IPS DF 6.9 (cell line): ENCODE measurements at places on chromosomes 7 and 10.

DNA sequence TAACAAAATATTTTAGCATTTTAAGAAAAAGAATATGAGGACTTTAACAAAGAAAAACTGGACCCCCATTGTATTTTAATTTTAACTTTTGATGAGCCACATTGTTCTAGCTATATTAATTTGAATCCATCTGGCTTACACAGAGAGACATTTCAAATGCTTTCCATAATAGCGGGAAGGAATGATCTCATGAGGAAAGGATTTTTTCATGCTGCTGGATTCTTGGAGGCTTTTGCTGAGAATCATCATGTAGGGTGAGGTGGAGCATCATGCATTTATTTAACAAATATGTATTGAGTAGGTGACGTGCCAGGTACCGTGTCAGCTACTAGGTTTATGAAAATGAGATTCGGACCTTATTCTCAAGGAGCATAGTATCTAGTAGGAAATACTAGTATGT lies 1006.3 kb downstream of the SORCS1 start:
- H3K4me3 ChIP-seq: no peak overlapping the region
- H3K27ac ChIP-seq: no peak overlapping the region
- no peaks in the 10 kb centered on the region for H3K27me3 ChIP-seq
- H3K4me1 ChIP-seq: no peaks in the 10 kb centered on the region
- no peaks in the 10 kb centered on the region for H3K36me3 ChIP-seq
- no peak for DNase-seq

DNA sequence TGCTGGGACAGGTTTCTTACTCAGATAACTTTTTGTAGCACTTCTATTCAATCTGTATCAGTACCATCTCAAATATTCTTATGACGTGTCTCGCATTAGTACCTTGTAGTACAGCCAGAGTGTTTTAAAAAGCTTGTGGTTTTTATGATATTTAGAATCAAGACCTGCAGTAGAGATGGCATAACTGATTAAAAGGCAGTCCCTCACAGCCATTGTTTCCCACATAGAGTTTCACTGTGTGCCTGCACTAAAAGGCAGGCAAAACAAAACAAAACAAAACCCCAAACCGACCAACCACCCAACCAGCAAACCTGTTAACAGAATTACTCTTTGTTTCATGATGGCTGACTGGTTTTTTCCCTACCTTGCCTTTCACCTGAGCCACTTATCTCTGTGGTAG lies 221.3 kb upstream of the DGKB start:
- no peaks in the 10 kb centered on the region for H3K4me1 ChIP-seq
- no peak for DNase-seq
- no peak overlapping the region for H3K4me3 ChIP-seq
- H3K36me3 ChIP-seq: no peaks in the 10 kb centered on the region

- H3K4me1 ChIP-seq: peaks cover 3% of the 10 kb centered on the region; the same call in 1 of the 2 replicates
- no peak overlapping the region for H3K4me3 ChIP-seq
- H3K27me3 ChIP-seq: no peaks in the 10 kb centered on the region
- H3K36me3 ChIP-seq: no peaks in the 10 kb centered on the region
- H3K27ac ChIP-seq: no peak overlapping the region
Observed at GRCh38 chr10:7886056-7886455, 67.8 kb downstream of the TAF3 start.

- no peaks in the 10 kb centered on the region for H3K36me3 ChIP-seq
- no peaks in the 10 kb centered on the region for H3K27me3 ChIP-seq
- no peak for DNase-seq
Observed at GRCh38 chr7:70135656-70136055, 537.4 kb downstream of the AUTS2 start.

GRCh38 chr10:69445041-69445440 lies 6.2 kb upstream of the TSPAN15 start:
- DNase-seq: no peak
- no peaks in the 10 kb centered on the region for H3K36me3 ChIP-seq
- H3K4me3 ChIP-seq: no peak overlapping the region
- no peaks in the 10 kb centered on the region for H3K4me1 ChIP-seq
- no peak overlapping the region for H3K27ac ChIP-seq

DNA sequence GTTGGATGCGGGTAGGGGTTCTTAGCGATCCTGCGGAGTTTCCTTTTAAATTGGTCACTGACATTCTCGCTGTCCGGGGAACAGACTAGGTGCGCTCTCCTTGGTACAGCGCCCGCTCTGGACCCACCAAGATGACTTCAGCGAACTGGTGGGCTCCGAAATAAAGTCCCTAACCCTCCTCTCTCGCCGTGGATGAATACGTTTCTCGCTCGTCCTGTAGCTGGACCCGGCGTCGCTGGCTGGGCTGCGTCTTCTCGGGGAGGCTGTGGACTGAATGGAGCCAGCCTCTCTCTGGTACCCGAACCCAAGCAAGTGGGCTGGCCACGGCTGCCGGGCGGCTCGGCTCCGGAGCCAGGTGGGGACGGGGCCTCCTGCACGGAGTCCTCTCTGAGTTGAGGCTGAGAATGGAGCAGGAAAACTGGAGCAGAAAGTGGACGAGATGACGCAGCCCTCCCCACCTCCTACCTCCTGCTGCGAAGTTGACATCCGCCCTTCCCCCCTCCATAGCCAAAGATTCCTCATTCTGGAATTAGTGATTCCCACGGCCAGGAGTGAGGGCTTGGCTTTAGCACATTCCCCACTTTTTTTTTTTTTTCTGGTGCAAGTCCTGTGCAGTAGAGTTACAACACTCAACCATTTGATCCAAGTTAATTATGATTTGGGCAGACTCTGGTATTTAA lies 1.5 kb downstream of the UNC5B start:
- H3K36me3 ChIP-seq: no peaks in the 10 kb centered on the region
- peaks cover 18% of the 10 kb centered on the region for H3K4me1 ChIP-seq
- no peak for DNase-seq
- H3K27me3 ChIP-seq: peaks cover 8% of the 10 kb centered on the region; the same call in 1 of the 2 replicates

GRCh38 chr7:19747740-19748339 lies 25.6 kb downstream of the TMEM196 start:
- no peak overlapping the region for H3K27ac ChIP-seq
- DNase-seq: no peak
- H3K27me3 ChIP-seq: no peaks in the 10 kb centered on the region
- no peak overlapping the region for H3K4me3 ChIP-seq

DNA sequence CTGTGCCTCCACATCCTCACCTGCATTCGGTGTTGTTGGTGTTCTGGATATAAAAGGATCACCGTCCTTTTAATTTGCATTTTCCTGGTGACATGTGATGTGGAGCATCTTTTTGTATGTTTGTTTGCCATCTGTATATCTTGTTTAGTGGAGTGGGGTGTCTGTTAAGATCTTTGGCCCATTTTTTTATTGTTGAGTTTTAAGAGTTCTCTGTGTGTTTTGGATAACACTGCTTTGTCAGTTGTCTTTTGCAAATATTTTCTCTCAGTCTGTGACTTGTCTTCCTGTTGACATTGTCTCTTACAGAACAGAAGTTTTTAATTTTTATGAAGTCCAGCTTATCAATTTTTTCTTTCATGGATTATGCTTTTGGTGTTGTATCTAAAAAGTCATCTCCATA lies 38.5 kb downstream of the DYNC2I1 start:
- no peak overlapping the region for H3K27ac ChIP-seq
- no peaks in the 10 kb centered on the region for H3K4me1 ChIP-seq
- H3K27me3 ChIP-seq: no peaks in the 10 kb centered on the region
- no peak overlapping the region for H3K4me3 ChIP-seq

DNA sequence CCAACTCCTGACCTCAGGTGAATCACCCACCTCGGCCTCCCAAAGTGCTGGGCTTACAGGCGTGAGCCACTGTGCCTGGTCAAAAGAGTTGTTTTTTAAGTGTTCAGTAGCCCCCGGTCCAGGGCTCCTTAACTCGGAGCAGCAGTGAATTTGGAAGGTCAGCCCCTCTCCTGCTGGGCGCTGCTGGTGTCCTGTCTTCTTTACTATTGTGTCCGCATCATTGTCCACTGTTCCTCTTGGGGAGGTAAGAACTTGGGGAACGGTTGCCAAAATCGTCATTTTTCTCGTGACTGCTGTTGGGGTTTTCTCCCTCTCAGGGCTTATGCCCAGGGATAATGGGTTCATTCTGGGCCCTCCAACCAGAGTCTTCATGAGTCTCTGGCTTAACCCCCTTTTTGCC lies 46.7 kb downstream of the CAMK1D start:
- no peak overlapping the region for H3K27ac ChIP-seq
- H3K4me1 ChIP-seq: no peaks in the 10 kb centered on the region; the same call in 1 of the 2 replicates
- no peaks in the 10 kb centered on the region for H3K36me3 ChIP-seq
- no peaks in the 10 kb centered on the region for H3K27me3 ChIP-seq

DNA sequence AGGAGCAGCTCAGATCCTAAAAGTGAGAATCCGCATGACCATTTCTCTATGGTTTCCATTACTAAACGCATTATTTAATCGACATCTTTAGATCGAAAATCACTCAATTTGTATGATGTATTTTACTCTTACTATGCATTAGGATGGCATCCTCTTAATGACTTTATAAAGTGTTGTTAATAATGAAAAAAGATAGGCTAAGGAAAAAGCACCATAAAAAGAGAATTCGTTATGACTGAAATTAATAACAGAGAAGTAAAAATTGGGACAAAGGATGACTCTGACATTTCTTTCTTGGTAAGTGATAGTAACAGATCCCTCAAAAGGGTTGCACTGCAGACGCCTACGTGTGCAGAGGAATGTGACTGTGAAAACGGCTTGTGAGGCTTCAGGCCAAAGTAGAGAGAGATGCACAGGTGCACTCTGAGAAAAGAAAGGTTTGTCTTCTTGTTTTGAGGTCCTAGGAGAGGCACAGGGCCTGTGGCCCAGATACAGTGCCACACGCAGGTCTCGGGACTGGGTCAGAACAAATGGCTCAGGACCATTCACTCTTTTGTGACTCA lies 23.0 kb upstream of the RBM33 start:
- no peak overlapping the region for H3K27ac ChIP-seq
- H3K4me3 ChIP-seq: no peak overlapping the region
- DNase-seq: no peak
- no peaks in the 10 kb centered on the region for H3K27me3 ChIP-seq
- H3K4me1 ChIP-seq: no peaks in the 10 kb centered on the region
